ENCODE measurements at places on chromosomes 4 and X.

- DNase-seq: no peak
Measured at GRCh38 chr4:27836523-27836922, 975.9 kb downstream of the STIM2 start.

GRCh38 chr4:38161208-38162113 lies 201.3 kb downstream of the PTTG2 start:
- DNase-seq: no peak

DNA sequence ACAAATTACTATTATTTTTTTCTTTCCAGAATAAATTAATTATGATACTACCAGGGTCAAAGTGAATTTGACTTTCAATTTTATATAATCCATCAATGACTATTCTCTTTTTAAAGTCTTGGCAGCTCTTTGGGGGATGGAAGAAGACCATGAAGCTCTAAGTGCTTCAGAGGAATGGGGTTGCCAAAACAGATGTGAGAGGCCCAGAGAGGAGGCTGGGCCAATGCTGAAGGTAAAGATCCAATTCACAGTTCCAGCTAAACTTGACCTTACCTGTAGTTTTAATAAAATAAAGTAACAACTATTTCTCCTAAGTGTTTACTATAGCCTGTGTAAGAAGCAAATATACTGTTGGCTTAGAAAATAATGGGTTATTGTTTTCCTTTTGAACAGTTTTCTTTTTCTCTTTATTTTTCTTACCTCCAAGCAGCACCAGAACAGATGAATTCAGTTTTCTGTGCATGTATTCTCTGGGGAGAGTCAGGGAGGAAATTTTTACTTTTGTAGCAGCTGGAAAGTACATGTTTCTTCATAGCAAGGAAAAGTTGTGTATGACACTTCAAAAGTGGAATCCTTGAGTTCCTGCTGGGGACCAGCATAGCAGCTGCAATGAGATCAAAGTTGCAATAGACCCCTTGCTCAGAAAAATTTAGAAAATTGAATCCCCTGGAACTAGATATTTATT lies 104.9 kb downstream of the CEP44 start:
- no peak for DNase-seq

DNA sequence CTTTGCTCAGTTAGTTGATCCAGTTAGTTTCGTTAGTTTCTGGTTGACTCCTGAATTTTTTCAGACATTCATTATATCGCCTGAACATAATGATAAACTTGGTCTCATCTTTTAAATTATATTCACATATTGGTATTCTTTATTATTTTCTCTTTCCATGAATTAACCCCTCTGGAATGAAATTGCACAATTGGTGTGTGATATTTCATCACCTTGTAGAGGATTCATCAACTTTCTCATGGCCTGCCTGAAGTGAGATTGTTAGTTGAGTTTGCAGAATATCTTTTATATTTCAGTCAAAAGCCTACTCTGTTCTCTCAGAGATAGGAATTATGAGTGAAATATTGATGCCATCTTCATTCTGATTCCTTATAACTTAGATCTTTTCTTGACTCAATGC lies 1160.6 kb upstream of the AGA start:
- DNase-seq: no peak

GRCh38 chr4:172648471-172648870 lies 520.1 kb upstream of the GALNT7 start:
- DNase-seq: peak; percentile 12
